ENCODE measurements at places on chromosomes 5 and 9. TPM values are rescaled to one million over a fixed set of nuclear protein-coding genes. Genes with fewer than 3 reads are reported as not detected.

DNA sequence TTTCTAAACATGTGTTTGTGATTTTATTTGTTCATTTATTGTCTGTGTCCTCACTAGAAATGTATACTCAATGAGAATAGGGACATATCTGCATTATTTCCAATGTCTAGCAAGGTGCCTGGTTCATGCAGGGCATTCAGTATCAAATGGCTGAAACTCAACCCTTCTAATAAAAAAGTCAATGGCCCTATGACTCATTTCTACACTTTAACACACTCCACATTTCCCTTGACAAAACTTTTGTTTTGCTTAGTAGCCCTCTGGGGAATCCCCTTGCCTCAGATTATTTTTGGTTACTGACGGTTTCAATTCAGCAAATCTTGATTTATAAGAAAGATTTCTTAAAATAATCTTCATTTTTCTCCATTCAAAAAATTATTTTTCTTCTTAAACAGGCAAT lies 206.0 kb upstream of the DMRTA1 start:
- ATAC-seq: no peak

DNA sequence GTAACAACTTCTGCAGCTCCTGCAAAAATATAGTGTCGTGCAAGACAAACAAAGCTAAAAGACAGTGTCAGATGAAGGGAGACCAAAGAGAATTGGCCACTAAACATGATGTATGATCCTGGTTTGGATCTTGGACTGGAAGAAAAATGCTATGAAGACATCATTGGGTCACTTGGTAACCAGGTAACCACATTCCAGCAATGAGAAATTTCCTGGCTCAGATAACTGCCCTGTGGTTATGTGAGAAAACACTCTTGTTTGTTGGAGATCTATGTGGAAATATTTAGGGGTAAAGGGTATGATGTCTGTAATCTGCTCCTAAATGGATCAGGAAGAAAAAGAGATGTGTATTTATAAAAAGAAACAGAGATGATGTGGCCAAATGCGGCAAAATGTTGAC lies 45.5 kb upstream of the ANKRD33B start:
- ATAC-seq: peak; percentile 30

PRDM9 gene
- total RNA-seq: not detected

DNA sequence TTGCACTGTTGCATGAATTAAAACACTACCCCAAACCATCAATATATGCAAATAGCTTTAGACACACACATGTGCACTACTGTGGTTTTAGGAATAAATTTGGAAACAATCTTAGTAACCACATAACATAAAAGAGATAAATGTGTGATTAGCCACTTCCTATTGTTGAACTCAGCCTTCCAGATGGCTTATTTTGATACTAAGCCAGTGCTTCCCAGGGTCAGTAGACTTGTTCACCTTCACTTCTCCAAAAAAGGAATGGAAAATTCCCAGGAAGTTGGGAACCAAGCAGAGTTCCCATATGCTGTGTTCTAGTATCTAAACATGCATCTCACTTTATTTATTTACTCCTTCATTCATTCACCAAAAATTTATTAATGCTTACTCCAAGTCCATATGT lies 47.8 kb downstream of the SVEP1 start:
- no peak for ATAC-seq

GRCh38 chr9:112355427-112355897 lies 22.0 kb upstream of the PTBP3 start:
- no peak for ATAC-seq
